Activated naive CD8-positive, alpha-beta T cell treated with anti-CD3 and anti-CD28 coated beads for 36 hours (primary cell): ENCODE measurements at places on chromosomes 3 and 15. TPM values are rescaled to one million over a fixed set of nuclear protein-coding genes. Genes with fewer than 3 reads are reported as not detected.
A peak's percentile ranks its signal among the peaks of the same experiment; 100 is the strongest.

The ADAMTS17 gene
- 2.5 TPM for total RNA-seq

GRCh38 chr3:104428337-104428925 is 938.3 kb upstream of the ALCAM start:
- H3K27me3 ChIP-seq, result no peaks in the 10 kb centered on the region
- DNase-seq, result no peak
- H3K4me1 ChIP-seq, result no peaks in the 10 kb centered on the region
- no peak overlapping the region for H3K4me3 ChIP-seq

GRCh38 chr15:36428102-36428845 is 151.2 kb upstream of the CDIN1 start:
- H3K4me1 ChIP-seq, result no peaks in the 10 kb centered on the region
- DNase-seq, result no peak
- peaks cover 3% of the 10 kb centered on the region for H3K27me3 ChIP-seq
- H3K4me3 ChIP-seq, result no peak overlapping the region
- H3K36me3 ChIP-seq, result no peaks in the 10 kb centered on the region
- no peak overlapping the region for H3K27ac ChIP-seq

DNA sequence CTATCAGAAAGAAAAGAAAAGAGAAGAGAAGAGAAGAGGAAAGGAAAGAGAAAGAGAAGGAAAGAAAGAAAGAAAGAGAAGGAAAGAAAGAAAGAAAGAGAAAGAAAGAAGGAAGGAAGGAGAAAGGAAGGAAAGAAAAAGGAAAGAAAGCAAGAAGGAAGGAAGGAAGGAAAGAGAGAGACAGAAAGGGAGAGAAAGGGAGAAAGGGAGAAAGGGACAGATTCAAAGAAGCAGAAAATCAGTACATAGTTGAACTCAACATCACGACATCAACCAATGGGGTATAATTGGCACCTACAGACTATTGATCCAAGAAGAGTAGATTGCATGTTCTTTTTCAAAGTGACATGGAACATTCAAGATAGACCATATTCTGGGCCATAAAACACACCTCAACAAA is 45.2 kb downstream of the HOMER2 start:
- H3K27ac ChIP-seq, result no peak overlapping the region
- peaks cover 2% of the 10 kb centered on the region for H3K36me3 ChIP-seq
- H3K27me3 ChIP-seq, result no peaks in the 10 kb centered on the region
- no peak for DNase-seq
- no peak overlapping the region for H3K4me3 ChIP-seq

GRCh38 chr15:67783303-67783702 is 42.0 kb upstream of the SKOR1 start:
- peaks cover 22% of the 10 kb centered on the region for H3K4me1 ChIP-seq
- no peaks in the 10 kb centered on the region for H3K27me3 ChIP-seq
- H3K4me3 ChIP-seq, result no peak overlapping the region
- DNase-seq, result peak; percentile 34
- peaks cover 3% of the 10 kb centered on the region for H3K36me3 ChIP-seq
- H3K27ac ChIP-seq, result no peak overlapping the region

DNA sequence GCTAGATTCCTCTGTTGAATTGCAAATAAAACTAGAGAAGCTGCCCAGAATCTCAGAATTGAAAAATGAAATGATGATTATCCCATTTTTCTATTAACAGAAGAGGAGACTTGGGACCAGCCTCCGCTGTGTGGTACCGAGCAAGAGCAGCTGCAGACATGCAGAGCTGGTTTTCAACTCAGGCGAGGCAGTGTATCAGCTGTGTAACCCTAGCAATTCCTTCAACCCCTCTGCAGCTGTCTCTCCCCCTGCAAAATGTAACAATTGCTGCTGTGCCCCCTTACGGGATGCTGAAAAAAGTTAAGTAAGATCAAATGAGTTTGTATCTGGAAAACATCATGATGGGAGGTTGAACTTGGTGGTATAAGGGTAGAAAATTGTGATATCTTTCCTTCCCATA is 98.5 kb upstream of the C3orf80 start:
- no peaks in the 10 kb centered on the region for H3K4me1 ChIP-seq
- DNase-seq, result no peak
- H3K36me3 ChIP-seq, result no peaks in the 10 kb centered on the region
- H3K27ac ChIP-seq, result no peak overlapping the region
- H3K4me3 ChIP-seq, result no peak overlapping the region

GRCh38 chr3:130850044-130850797 is 43.7 kb upstream of the ATP2C1 start:
- peaks cover 44% of the 10 kb centered on the region for H3K4me1 ChIP-seq
- peak overlapping the region; percentile 73 for H3K27ac ChIP-seq
- DNase-seq, result peak; percentile 60
- peak overlapping the region; percentile 69 for H3K4me3 ChIP-seq
- H3K36me3 ChIP-seq, result no peaks in the 10 kb centered on the region
